ENCODE measurements at places on chromosomes 7 and 10. TPM values are rescaled to one million over a fixed set of nuclear protein-coding genes. Genes with fewer than 3 reads are reported as not detected.

GLUD1 gene
- 155 TPM for total RNA-seq

MRPL43 gene
- 92.1 TPM for total RNA-seq

TRIM50 gene
- not detected for total RNA-seq

POMZP3 gene
- total RNA-seq, result 16.2 TPM

ACTR1A gene
- total RNA-seq, result 257 TPM

PRLHR gene
- total RNA-seq, result not detected

AFAP1L2 gene
- 2.2 TPM for total RNA-seq

STK31 gene
- 0.08 TPM for total RNA-seq

DNA sequence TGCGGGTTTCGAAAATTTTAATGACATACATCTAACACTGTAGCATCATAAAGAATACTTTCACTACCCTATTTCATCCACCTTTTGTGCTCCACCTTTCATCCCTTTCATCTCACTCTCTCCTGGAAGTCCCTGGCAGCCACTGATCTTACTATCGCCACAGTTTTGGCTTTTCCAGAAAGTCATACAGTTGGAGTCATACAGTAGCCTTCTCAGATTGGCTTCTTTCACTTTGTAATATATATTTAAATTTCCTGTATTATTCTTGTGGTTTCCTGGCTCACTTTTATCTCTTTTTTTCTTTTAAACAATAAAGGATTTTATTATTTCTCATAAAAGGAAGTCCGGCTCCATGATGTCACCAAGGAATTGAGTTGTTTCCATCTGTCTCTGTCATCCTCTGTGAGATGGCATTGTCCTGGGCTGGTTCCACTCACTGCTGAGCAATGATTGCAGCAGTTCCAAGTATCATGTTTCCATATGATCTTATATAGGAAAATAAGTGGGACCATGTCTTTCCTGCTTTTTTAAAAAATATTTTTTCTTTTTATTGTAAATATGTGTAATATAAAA, 626.3 kb downstream of the POM121L12 start:
- H3K4me1 ChIP-seq, result no peaks in the 10 kb centered on the region
- H3K4me3 ChIP-seq, result no peak overlapping the region
- DNase-seq, result no peak
- no peaks in the 10 kb centered on the region for H3K36me3 ChIP-seq
- H3K27me3 ChIP-seq, result no peaks in the 10 kb centered on the region

GRCh38 chr10:85671530-85671929, 695.1 kb downstream of the GRID1 start:
- H3K4me1 ChIP-seq, result no peaks in the 10 kb centered on the region
- no peak for DNase-seq
- no peak overlapping the region for H3K4me3 ChIP-seq
- no peaks in the 10 kb centered on the region for H3K36me3 ChIP-seq

DNA sequence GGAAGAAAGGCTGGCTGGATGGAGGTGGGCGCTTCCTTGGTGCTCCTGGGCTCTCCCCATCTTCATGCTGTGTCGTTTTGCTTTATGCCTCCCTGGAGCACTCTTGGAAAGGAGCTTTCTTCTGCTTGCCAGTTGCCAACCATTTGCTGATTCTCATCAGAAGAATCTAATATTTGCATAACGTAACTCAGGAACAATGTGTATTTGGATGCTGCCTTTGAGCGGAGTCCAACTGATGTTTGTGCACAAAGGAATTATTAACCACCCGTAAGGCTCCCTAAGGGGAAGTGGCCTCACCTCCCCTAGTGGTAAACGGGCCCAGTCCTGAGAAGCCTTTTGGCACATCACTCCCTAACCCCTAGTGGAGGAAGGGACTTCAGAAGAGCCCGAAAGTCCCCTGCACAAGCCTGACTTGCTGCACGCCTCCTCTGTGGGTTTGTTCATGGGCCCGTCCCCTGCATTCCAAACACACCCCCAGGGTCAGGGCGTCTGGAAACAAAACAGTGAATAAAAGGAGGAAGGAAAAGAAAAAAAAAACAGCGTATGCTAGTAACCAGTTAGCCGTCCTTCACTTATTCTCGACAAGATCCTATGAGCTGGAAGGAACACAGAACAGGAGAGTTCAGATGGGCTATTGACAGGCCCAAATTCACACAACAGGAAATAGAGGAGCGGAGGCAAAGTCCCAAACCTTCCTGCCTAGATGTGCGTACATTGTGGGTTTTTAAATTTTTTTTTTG, 602.2 kb downstream of the LRMDA start:
- no peaks in the 10 kb centered on the region for H3K4me1 ChIP-seq
- H3K36me3 ChIP-seq, result no peaks in the 10 kb centered on the region
- no peaks in the 10 kb centered on the region for H3K27me3 ChIP-seq
- H3K4me3 ChIP-seq, result no peak overlapping the region
- DNase-seq, result no peak

DNA sequence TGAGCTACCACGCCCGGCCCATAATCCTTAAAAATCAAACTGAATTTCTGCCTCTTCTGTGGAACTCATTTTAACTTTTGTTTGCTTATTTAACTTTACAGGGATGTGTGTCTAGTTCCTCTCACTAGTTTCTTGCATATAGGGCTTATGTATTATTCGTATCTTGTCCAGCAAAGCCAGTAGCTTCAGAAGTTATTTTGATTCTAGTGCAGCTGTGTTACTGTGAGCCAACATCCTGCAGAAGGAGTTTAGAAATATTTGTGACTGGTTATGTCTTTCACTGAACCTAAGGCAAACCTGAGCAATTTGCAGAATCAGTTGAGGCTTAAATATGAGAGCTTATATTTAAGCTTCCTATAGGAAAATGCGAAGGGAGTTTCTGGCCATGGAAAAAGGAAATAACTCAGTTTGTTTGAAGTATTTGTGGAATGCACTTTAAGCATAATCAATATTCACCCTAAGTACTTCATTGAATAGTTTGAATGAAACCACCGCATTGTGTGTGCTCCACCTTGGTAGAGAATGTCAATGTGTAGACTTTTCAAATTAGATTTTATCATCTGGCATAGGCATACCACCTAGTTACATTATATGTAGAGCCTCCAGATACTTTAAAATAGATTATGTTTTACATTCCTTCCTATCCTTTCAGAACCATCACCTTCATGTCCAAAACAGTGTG, 90.8 kb downstream of the MCU start:
- peaks cover 22% of the 10 kb centered on the region for H3K4me1 ChIP-seq
- no peak overlapping the region for H3K27ac ChIP-seq

- no peak overlapping the region for H3K4me3 ChIP-seq
- no peaks in the 10 kb centered on the region for H3K27me3 ChIP-seq
- H3K4me1 ChIP-seq, result peaks cover 12% of the 10 kb centered on the region
- no peak overlapping the region for H3K27ac ChIP-seq
- H3K36me3 ChIP-seq, result no peaks in the 10 kb centered on the region
Observed at GRCh38 chr7:11237742-11238141, 264.1 kb downstream of the PHF14 start.

DNA sequence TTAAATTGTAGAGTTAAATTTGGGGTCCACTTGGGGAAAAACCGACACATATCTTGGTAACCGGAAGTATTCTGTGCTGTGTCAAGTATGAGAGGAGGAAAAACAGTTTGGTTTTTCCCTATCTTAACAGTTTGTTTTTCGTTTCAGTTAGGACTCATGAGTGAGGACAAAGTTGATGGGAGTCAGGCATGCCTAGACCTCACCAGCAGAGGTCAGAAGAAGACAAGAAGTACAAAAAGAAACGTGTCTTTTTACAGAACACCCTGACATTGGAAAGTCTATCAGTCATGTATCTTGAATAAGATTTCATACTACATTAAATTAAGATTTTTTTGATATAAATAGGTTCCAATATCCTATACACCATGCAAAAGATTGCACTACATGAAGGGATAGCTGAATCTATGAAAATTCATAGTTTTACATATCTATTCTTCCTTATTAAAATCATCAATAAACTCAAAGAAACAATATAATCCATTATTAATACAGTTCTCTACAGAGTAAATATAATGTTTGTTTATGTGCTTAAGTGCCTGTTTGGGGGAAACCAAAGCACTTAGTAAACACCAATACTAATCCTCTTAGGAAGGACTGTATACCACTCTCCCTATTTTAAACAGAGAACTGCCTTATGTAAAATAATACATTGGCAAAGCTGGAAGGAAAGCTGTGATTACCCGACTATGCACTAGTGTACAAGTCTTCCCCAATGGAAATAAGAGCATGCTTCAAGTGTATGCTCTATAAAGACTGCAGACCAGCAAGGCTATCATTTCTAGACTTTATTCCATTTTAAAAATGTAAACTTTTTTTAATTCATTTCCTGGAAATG, 95.6 kb downstream of the USP6NL start:
- no peak overlapping the region for H3K27ac ChIP-seq
- DNase-seq, result peak; percentile 26
- no peaks in the 10 kb centered on the region for H3K27me3 ChIP-seq
- H3K4me3 ChIP-seq, result no peak overlapping the region
- no peaks in the 10 kb centered on the region for H3K4me1 ChIP-seq

DNA sequence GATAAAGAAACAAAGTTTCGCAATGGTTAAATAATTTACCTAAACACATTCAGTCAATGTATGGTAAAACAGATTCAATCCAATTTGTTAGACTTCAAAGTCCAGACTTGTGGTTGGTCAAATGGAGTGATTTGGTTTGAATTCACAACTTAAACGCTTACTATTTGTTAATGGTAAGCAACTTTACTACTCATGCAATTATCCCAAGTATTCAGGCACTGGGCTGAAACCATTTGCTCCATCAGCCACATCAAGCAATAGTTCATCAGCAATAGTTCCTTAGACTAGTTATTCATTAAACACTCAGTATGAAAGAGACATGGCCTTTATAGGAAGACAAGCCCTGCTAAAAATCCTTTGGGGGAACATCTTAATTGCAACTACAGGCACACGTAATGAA, 253.0 kb downstream of the AGMO start:
- no peak for DNase-seq
- H3K36me3 ChIP-seq, result no peaks in the 10 kb centered on the region
- no peaks in the 10 kb centered on the region for H3K4me1 ChIP-seq
- no peak overlapping the region for H3K27ac ChIP-seq
- H3K4me3 ChIP-seq, result no peak overlapping the region

GRCh38 chr7:144710791-144711190, 125.1 kb downstream of the TPK1 start:
- no peaks in the 10 kb centered on the region for H3K4me1 ChIP-seq
- no peak overlapping the region for H3K27ac ChIP-seq
- no peaks in the 10 kb centered on the region for H3K36me3 ChIP-seq
- no peak overlapping the region for H3K4me3 ChIP-seq

- no peak overlapping the region for H3K4me3 ChIP-seq
- H3K36me3 ChIP-seq, result no peaks in the 10 kb centered on the region
- no peak overlapping the region for H3K27ac ChIP-seq
- DNase-seq, result no peak
- H3K4me1 ChIP-seq, result no peaks in the 10 kb centered on the region
Observed at GRCh38 chr7:90520484-90520883, 51.0 kb downstream of the PTTG1IP2 start.

- no peak for DNase-seq
- no peaks in the 10 kb centered on the region for H3K27me3 ChIP-seq
- H3K36me3 ChIP-seq, result no peaks in the 10 kb centered on the region
- H3K27ac ChIP-seq, result no peak overlapping the region
Observed at GRCh38 chr10:89861199-89861573, 159.8 kb downstream of the KIF20B start.

- no peak overlapping the region for H3K4me3 ChIP-seq
- H3K27ac ChIP-seq, result no peak overlapping the region
- H3K36me3 ChIP-seq, result peaks cover 3% of the 10 kb centered on the region
- no peak for DNase-seq
- H3K27me3 ChIP-seq, result no peaks in the 10 kb centered on the region
- no peaks in the 10 kb centered on the region for H3K4me1 ChIP-seq
Observed at GRCh38 chr7:128100949-128101713, 69.9 kb upstream of the LRRC4 start.

- H3K27me3 ChIP-seq, result no peaks in the 10 kb centered on the region
- peaks cover 27% of the 10 kb centered on the region for H3K4me1 ChIP-seq
- no peaks in the 10 kb centered on the region for H3K36me3 ChIP-seq
- DNase-seq, result no peak
- no peak overlapping the region for H3K27ac ChIP-seq
Observed at GRCh38 chr10:29733323-29733722, 98.6 kb upstream of the SVIL start.

DNA sequence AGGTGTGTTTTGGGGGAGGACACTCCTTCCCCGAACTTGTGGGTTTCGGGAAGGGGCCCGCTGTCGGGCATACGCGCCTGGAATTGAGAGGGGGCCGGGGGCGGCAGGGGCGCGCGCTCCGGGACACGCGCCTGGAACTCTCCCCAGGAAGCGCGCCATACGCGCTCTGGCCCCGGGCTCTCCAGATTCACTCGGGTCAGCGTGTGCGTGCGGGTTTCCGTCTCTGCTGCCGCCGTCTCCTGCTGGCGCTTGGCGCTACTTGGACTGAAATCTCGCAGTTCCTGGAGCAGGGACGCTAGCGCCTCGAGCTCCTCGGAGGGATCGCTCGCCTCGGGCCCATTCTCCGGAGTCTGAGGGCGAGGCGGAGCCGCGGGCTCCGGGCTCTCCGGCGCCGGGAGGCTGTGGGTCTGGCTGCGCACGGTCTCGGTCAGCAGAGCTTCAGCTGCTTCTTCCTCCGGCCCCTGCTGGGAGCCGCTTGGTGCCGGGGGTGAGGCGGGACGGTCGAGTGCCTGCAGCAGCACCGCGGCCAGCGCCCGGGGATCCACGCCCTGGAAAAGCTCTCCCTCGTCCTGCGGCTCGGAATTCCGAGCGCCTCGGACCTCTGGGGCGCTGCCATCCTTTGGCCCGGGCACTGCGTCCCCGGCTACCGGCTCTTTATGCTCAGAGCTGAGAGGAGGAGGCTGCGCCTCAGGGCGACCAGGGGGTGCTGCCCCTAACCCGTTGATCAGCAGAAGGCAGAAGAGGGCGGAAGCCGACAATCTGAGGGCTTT, 1.1 kb downstream of the VGF start:
- H3K27me3 ChIP-seq, result peaks cover 3% of the 10 kb centered on the region
- no peak overlapping the region for H3K27ac ChIP-seq
- DNase-seq, result no peak
- H3K4me3 ChIP-seq, result no peak overlapping the region
- H3K36me3 ChIP-seq, result no peaks in the 10 kb centered on the region

GRCh38 chr7:1345796-1346755, 113.2 kb downstream of the MICALL2 start:
- no peak overlapping the region for H3K27ac ChIP-seq
- no peak for DNase-seq
- H3K4me3 ChIP-seq, result no peak overlapping the region
- H3K27me3 ChIP-seq, result no peaks in the 10 kb centered on the region

DNA sequence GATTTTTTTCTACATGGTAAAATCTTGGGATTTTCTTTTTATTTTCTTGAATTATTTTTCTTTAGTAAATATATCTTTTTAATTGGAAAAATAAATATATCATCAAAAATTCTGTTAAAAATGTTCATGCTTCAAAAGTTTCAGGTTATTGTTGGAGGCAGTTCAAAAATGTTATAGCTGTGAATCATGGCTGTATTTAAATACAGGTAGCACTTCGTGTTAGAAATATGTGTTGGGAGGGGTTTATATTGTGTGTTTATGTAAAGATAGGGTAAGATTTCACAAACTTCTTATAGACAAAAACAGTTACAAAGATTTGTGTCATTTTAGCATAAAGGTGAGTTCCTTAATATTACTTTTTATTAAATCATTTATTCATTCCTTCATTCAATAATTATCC, 60.4 kb downstream of the HDAC9 start:
- no peak for DNase-seq
- no peak overlapping the region for H3K27ac ChIP-seq
- H3K27me3 ChIP-seq, result no peaks in the 10 kb centered on the region

- no peak overlapping the region for H3K4me3 ChIP-seq
- peak; percentile 90 for DNase-seq
- H3K4me1 ChIP-seq, result peaks cover 14% of the 10 kb centered on the region
- no peaks in the 10 kb centered on the region for H3K36me3 ChIP-seq
- no peaks in the 10 kb centered on the region for H3K27me3 ChIP-seq
Observed at GRCh38 chr7:67955061-67955460, 958.4 kb downstream of the TYW1 start.
